ENCODE measurements at places on chromosomes 2 and 18.

GRCh38 chr2:173346035-173346434, 8.6 kb upstream of the CDCA7 start:
- DNase-seq = no peak

GRCh38 chr18:61697306-61697909, 195.4 kb downstream of the RNF152 start:
- DNase-seq = no peak

DNA sequence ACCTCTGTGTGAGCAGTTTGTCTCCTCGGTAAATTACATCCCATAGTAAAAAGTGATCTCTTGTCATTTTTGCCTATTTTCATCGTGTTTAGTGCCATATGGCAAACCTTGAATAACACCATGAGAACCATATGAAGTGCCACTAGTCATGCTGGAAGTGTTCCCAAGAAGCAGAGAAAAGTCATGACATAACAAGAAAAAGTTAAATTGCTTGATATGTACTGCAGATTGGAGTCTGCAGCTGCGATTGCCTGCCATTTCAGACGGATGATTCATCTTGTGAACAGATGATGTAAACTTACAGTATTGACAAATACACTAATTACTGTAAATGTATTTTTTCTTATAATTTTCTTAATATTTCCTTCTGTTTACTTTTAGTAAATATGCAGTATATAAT, 846.7 kb downstream of the BCL11A start:
- no peak for DNase-seq

DNA sequence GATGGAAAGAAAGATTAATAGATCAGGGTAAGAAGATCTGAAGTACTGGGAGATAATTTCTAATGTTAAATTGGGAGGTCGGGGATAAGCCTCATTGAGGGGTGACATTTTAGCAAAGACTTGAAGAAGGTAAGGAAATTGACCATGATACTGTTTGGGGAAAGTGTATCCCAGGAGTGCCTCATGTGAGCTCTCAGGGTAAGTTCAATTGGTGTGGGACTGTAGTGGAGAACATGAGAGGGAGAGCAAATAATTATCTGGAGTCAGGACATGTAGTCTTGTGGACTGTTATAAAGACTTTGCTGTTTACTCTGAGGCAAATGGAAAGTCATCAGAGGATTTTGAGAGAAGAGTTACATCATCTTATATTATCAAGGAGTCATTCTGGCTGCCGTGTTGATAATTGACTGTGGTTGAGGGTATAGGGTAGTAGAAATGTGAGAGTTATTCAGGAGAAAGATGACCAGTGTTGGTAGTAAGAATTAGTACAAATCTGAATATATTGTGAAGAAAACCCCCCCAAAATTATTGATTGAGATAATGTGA, 624.4 kb downstream of the ADCYAP1 start:
- no peak for DNase-seq

- DNase-seq = no peak
Measured at GRCh38 chr2:96400049-96401000, 64.8 kb downstream of the NCAPH start.

DNA sequence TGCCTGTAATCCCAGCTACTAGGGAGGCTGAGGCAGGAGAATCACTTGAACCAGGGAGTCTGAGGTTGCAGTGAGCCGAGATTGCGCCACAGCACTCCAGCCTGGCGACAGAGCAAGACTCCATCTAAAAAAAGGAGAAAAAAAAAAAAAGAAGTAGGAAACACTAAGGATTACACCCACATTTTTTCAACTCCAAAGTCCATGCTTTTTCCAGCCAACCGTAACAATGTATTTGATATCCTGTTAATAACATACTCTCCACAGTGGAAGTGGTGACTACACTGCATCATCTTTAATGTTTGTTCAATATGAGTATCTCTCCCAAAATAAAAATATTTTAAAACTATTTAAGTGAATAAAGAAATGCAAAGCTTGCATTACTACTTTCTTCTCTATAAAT, 481.6 kb upstream of the ACVR2A start:
- DNase-seq = no peak

DNA sequence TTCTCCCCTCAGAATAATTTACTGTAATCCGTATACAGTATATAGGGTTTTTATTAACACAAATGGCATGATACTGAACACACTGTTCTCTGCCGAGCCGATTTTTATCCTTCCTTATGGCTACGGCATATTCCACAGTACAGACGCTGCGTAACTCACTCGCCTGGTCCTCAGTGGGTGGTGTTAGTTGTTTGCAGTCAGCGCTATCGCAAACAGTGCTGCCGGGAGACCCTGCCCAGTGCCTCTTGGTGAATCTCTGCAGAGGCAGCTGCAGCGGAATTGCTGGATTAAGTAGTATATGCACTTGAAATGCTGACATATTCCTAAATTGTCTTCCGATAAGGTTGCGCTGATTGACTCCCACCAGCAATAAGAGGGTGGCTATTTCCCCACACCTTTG, 73.9 kb downstream of the MARCO start:
- no peak for DNase-seq

GRCh38 chr2:27422958-27423357, 5.5 kb upstream of the NRBP1 start:
- DNase-seq = no peak

DNA sequence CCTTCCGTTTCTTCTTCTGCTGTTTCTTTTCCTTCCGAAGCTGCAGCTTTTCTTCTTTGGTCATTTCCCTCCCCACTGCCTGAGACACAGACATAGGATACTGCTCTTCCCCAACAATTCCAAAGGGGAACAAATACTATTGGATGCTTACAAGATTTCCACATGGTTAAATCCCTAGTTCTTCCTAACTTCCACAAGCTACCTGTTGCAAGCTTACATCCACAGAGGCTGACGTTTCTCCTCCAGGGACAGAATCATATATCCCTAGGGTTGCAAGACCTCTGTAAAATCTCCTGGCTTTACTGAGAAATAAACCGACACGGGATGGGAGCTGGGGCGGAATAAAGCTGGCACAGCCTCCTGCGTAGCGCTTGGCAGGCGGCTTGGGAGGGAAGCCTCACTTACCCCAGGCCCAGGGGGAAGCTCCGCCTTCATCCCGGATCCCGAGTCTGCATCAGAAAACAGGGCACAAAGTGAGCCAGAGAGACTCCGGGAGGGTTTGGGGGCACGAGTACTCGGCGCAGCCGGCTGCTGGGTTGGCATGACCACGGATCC, 590 bp downstream of the EIF2B4 start:
- DNase-seq = peak; percentile 58

DNA sequence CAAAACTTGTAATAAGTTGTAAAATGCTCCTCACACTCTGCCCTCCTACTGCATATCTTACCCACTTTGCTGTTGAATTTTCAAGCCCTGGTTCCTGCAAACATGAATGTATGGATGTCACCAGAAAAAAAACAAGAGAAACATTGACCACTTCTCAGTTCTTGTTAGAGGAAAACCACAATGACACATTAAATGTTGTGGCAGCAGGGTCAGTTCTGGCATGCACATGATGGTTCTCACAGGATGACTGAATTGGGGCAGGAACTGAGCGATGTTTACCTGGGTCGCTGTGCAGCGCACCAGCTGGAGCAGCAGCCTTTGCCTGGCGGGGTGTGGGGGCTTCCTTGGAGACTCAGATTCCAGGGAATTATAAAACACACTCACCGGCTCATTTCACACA, 14.0 kb upstream of the PRKCE start:
- DNase-seq = no peak

DNA sequence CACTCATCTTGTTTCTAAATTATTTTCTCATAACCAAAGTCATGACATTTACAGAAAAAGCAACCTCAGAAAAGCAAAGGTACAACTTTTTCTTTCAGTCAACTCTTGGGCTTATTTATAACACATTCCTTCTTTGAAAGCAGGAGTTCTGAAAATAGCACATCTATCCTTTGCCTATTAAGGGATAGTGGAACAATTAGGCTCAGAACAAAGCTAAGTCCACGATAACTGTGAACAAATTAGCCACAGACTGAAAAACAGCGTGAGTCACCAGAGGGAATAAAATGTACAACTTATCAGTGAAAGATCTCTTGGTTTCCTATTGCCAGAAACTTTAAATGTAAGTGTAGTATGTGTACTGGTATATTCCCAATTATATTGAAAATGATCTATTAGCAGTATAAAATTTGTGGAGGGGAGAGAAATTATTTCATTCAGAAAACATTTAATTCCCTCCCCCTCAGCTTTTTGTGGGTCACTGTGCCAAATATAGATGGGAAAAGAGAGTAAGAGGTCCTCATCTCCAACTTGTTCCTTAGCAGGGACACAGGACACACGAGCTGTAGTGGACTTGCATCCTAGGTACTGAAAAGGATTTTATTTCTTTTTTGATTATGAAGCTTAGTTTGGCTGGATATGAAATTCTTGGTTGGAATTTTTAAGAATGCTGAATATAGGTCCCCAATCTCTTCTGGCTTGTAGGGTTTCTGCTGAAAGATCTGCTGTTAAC, 15.4 kb upstream of the MATN3 start:
- DNase-seq = no peak

DNA sequence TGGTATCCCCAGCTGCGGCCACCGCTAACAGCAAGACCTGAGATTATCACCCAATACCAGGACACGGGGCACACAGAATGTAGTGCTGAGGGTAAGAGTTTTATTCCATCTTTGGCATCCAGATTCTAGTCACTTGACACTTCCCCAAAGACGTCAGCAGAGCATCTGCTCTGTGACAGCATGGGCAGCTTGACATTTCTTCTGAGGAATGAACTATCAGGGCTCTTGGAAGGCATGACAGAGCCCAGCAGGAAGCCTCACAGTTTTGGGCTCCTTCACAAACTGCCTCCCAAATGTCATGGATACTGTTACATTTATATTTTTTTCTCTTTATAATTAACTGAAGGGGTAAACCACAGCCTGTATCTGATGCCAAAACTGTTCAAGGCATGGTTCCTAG, 1010.7 kb downstream of the TDRD15 start:
- DNase-seq = no peak

- DNase-seq = no peak
Measured at GRCh38 chr2:128456281-128456680, 137.6 kb upstream of the HS6ST1 start.

GRCh38 chr2:567865-568638, 109.2 kb downstream of the TMEM18 start:
- DNase-seq = no peak

DNA sequence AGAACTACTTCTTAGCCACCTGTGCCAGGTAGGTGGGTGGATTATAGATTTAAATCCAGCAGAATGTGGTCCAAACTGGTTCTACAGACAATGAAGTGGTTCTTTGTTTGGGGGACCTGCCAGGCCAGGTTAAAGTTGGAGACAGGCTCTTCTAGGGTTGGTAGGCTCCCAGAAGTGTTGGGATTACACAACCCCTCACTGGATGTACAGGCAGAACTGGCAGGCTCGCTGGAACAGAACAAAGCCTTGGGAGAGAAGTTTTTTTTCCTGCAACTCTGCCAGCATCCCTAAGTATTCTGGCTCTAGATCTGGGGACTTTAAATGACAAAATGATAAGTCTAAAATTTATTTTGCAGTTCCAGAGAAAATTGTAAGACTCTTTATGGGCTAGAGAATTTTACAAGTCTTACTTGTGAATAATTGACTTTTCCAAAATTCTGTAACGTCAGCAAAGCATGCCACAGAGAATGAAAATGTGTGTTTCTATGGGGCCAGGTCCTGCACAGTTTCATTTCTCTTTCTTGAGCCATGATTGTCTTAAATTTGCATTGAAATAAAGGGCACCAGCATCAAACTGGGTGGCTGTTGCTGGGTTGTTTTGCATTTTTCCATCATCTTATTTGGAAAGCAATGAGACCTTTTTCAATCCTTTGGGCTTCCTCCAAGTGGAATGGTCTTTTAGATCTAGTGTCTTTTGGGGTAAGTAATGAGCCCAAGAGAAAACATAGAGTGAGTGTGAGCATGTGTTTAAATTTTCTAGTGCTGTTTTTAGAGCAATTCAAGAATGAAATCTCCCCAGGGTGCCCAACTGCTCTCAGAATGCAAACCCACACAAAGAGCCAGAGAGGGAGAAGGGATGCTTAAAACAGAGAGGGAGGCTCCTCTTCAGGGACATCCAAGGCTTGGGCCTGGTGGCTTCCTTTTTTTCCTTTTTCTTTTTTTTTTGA, 32.4 kb upstream of the ATL2 start:
- DNase-seq = no peak

DNA sequence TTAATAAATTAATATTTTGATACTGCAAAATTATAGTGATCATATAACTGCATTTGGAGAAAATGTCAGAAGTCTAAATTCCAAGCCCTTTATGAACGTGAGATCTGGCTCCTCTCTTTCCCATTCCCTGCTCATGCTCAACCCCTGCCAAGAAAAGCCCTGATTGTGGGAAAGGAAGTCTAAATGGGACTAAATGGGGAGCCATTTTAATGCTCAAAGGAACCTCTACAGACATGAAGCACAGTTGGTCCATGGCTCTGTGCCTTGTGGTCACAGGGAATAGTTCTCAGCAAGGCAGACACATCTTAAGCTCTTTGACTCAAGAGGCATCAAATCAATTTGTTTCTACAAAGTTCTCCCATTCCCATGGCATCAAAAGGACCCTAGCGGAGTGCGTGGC, 29.3 kb upstream of the INSIG2 start:
- no peak for DNase-seq
